ENCODE measurements at places on chromosomes 3 and 15.

DNA sequence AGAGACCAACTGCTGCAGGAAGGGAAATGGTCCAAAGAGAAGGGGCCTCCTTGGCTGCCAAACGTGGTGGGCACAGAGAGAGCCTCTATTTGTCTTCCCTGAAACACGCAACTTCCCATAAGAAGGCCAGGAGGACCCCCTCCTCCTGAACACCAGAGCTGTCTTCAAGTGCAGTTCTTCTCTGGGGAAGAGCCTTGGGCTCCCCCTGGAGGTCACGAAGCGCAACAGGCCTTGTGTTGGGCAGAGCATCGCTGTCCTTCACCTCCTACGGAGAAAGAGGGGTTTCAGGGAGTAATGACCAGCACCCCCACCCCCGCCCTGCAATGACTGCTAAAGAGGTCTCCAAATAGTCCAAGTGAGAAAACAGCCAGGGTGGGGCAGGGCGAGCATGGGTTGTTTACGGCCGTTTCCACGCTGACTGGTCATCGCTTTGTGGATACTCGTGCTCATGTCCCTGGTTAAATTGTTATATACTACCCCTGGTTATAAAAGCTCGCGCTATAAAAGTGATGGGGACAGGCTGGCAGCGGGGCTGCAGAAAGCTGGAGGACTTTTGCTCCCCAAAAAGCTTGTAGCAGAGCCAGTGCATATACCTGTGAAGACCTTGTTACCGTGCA lies 397.5 kb upstream of the ATP10A start:
- peak; percentile 16 for DNase-seq

DNA sequence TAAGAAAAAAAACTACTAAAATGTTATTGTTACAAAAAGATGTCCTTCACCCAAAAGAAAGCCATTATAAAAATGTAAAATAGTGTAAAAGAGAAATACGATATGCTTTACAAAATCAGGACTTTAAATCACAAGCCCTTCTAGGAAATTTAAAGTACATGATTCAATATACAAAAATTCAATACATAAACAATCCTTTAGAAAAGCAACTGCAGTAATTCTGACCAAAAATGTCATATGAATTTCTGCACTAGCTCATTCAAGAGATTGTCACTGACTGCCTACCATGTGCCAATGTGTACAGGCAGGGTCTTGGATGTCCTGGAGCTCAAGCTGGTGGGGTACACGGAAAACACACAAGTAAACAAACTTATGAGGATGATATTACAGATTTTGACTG lies 2.5 kb downstream of the MORC1 start:
- DNase-seq, result no peak

DNA sequence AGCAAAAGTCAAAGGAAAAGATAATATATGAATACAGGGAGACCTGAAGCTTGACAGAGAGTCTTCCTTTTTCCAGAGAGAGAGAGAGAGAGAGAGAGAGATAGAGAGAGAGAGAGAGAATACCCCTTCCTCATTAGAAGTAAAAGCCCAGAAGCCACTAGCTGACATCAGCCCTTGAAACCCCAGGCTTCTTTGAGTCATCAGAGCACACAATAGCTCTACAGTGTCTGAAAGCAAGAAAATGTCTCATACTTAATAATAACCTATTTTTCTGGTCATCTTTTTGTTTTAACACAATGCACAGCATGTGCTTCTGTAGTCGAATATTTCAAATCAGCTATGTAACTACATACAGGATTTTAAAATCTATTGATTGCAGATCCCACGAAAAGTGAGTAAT lies 109.2 kb upstream of the NANOGP8 start:
- no peak for DNase-seq

GRCh38 chr15:68419301-68420175 lies 12.4 kb downstream of the ITGA11 start:
- DNase-seq, result no peak

DNA sequence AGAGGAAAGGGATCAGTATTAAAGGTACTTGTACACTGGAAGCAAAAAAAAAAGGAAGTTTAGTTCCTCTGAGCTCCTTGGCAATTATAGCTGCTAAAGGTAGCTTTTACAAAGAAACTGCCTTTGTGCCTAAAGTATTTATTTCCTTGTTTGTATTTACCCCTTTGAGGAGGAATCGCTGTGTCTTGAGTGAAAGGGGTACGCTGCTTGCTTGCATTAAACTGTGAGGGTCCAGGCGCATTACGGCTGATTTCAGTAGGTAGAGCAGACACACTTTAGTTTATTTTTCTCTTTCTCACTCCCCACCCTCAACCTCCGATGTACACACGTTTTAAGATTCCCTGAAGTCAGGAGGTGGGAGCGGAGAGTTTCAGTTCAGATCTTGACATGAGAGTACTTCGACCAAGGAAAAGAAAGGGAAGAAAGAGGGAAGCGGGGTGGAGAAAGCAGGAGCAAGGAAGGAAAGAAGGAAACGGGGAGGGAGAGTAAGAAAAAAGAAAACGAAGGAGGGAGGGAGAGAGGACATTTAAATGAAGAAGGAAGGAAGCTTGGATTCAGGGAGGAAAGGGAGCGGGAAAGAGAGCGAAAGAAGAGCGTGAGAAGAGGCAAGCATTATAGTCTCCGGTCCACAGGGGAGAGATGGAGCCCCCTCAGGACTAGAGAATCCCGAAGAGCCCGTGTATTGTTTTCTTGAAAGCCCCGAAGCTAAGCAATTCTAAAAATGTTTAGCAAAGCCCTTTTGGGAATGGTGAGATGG lies 1.2 kb upstream of the MME start:
- no peak for DNase-seq

DNA sequence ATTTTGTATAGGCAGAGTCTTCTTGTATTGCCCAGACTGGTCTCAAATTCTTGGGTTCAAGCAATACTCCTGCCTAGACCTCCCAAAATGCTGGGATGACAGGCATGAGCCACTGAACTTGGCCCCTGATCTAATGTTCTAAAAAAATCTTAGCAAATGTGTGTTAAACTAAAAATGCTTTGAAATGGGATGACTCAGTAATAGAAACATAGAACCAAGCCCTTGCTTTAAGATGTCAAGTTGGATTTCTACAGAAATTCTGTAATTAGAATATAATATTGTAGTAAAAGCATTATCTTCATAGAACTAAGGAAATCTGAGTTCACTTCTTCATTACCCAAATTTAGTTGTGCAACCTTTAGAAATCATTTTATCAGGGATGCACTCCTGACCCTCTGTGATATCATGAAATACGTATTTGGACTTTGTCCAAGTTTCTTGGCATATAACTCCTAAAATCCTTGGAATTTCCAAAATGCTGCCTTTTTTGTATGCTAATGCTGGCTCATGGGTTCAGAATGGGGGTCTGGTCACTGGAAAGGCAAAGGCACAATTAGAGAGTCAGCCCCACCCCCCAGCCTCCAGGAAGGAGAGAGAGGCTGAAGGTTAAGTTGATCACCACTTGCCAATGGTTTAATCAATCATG lies 217.3 kb downstream of the TP63 start:
- no peak for DNase-seq
